ENCODE measurements at places on chromosomes 7 and 10.

- DNase-seq: no peak
These were observed 10.1 kb downstream of the SLC39A12 start for GRCh38 chr10:17961551-17962422.

- no peak for DNase-seq
These were observed 35.0 kb downstream of the CCDC146 start for GRCh38 chr7:77157446-77157845.

DNA sequence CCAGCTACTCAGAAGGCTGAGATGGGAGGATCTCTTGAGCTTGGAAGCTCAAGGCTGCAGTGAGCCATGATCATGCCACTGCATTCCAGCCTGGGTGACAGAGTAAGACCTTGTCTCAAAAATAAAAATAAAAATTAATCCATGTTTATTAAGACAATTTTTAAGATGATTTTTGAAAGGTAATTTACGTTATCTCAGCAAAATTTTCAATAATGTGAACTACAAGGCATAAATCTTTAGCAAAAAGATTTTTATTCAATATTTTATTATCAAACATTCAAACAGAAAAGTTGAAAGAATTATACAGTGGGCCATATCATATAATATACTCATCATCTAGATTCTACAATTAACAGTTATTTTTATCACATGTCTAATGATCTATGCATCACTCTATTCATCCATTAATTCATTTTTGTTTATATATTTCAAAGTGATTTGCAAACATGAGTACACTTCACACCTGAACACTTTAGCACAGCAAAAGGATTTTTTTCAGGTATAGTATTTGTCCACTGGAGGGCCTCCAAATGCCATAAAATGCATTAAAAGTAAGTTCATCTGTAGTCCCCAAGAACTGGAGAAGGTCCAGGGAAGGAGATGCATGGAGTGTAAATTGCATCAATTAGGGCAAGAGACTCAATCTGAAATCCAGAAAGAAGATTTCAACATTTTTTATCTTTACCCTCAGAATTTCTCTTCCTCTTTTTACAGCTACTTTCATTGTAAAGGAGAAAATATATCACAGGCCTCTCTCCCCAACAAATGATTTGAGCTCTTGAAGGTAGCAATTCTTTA is 38.6 kb upstream of the RSBN1L start:
- peak; percentile 35 for DNase-seq

DNA sequence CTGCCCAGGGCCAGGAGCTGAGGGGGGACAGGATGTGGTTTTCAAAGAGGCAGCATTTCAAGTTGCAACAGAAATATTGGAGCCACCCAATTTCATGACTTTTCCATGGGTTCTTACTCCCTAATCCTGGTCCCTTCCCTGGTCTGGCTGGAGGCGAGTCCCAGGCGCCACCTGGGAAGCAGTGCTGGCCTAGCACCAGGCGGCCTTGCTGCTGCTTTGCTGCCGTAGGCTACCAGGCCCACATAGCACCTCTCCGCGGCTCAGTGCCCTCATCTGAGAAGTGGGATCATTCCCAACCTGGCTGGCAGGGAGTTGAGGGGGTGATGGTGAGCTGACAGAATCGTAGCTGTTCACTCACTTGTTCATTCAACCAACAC is 33.7 kb downstream of the ZMIZ1 start:
- no peak for DNase-seq

DNA sequence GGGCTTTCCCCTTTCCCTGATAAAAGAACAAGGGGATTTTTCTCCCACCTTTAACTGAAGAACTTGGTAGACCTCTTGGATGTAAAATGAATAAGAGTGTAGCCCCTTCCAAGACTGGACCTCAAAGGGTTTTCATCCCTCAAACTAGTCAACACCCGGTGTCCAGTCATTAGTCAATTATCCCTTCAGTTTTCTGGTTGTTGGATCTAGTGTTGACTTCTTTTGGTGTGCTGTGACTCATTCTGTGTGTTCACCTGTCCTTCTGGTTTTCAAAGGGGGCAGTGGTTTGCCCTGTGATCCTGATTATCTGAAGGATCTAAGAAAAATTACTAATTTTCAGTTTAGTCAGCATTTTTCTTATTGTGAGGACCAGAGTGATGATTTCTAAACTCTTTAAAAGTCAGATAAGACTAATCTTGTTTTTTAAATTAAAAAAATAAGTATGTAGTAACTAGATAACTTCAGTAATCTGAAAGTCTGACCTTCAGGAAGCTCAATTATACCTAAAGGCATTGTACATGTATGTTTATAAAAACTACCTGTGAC is 583.5 kb downstream of the CNTNAP2 start:
- DNase-seq: no peak

DNA sequence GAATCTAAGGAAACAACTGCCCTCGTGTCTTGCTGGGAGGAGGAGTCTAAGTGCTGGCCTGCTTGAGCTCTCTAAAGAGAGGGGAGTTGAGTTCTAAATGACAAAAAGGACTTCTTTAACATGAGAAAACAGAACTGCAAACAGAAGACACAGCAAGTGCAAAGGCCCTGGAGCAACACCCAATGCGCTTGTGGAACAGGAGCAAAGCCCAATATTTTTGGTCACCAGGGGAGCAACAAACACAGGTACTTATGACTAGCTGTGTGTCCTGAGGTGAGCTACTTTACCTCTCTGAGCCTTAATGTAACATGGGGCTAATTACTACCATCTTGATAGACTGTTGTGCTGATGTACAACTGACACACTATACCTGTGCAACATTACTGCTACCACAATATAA is 634.3 kb downstream of the PARD3 start:
- DNase-seq: no peak

- peak; percentile 77 for DNase-seq
These were observed 17.5 kb downstream of the ACTA2 start for GRCh38 chr10:88934900-88935672.

DNA sequence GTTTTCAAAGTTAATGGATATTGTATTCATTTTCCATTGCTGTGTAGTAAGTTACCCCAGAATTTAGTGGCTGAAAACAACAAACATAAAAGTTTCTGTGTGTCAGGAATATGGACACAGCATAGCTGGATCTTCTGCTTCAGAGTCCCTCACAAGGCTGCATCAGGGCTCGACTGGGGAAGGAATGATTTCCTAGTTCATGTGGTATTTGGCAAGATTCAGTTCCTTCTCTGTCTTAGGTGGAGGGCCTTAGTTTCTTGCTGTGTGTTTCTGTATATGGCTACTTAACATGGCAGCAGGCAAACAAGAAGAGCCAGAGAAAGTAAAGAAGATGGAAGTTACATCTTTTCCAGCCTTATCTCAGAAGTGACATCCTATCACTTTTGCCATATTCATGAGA is 51.1 kb downstream of the TPST1 start:
- DNase-seq: no peak

DNA sequence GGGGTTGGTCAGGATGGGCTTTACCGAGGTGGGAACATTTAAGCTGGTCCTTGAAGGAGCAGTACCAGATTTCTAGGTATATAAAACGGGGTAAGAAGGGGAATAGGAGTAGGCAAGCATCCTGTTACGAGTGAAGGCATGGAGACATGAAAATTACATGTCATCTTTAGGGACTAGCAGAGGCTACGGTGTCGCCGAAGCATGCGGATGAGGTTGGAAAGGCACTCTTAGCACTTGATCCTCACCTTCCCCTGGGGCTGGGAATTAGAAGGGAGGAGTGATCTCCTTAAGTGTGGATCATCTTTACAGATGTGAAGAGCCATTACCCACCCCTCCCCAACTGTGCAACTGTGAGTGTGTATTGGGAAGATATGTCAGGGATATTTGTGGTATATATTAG is 13.8 kb upstream of the ZRANB1 start:
- DNase-seq: no peak

DNA sequence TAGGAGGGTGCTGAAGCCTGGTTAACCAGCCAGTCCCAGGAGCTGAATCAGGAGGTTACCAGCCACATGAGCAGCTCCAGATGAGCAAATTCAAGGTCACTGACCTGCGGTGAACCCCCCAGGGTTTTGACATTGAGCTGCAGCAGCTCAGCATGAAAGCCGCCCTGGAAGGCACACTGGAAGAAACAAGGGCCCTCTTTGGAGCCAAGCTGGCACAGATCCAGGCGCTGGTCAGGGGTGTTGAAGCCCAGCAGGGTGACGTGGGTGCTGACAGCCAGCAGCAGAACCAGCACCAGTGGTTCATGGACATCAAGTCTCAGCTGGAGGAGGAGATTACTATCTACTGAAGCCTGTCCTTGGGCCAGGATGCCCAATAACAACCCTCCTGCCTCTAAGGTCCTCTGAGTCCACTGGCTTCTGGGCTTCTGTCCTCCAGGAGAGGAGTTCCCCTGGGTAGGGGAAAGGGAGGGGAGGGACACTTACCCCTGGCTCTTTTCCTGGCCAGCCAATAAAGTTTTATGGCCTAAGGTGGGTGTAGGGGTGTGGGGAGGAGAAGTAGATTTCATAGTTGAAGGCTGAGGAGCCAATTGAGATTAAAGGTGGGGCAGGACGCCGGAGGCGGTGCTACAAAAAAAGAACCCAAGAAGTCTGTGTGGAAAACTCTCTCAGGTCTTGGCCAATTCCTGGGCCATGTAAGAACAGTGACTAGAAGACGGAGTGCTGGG is 29.4 kb upstream of the ATOH7 start:
- no peak for DNase-seq

GRCh38 chr7:142528608-142529408 is 220.5 kb upstream of the PRSS1 start:
- no peak for DNase-seq

- no peak for DNase-seq
These were observed 21.9 kb downstream of the MNX1 start for GRCh38 chr7:156988343-156989185.

- DNase-seq: no peak
These were observed 93.8 kb upstream of the IKZF1 start for GRCh38 chr7:50210706-50211115.

All from HCT116 (cell line).